ENCODE measurements at places on chromosomes 6 and 20.

GRCh38 chr6:168956884-168957730, 296.5 kb downstream of the THBS2 start:
- DNase-seq, result no peak

GRCh38 chr6:76681781-76682180, 609.3 kb upstream of the IMPG1 start:
- no peak for DNase-seq

- no peak for DNase-seq
Observed at GRCh38 chr6:111121789-111122350, 34.6 kb downstream of the SLC16A10 start.

GRCh38 chr6:116396441-116396840, 25.7 kb downstream of the DSE start:
- no peak for DNase-seq

All from activated CD8-positive, alpha-beta memory T cell treated with anti-CD3 and anti-CD28 coated beads for 1 hour (primary cell).